ENCODE measurements at places on chromosomes 7 and 10. TPM values are rescaled to one million over a fixed set of nuclear protein-coding genes. Genes with fewer than 3 reads are reported as not detected.

SUN3 gene
- not detected for polyA plus RNA-seq

NUTM2E gene
- not detected for polyA plus RNA-seq

UPK3BL2 gene
- 20.3 TPM for polyA plus RNA-seq

FAM25A gene
- polyA plus RNA-seq: not detected

PIK3AP1 gene
- polyA plus RNA-seq: 16.2 TPM

TNS3 gene
- polyA plus RNA-seq: 28.0 TPM

NPC1L1 gene
- polyA plus RNA-seq: 0.61 TPM

HYAL4 gene
- not detected for polyA plus RNA-seq

RAPGEF5 gene
- polyA plus RNA-seq: 7.5 TPM

PSPH gene
- polyA plus RNA-seq: 3.3 TPM

CYP2E1 gene
- 7.5 TPM for polyA plus RNA-seq

CDNF gene
- 5.7 TPM for polyA plus RNA-seq

SFTPA1 gene
- 0.87 TPM for polyA plus RNA-seq

GPAM gene
- polyA plus RNA-seq: 4.2 TPM

AEBP1 gene
- 19.9 TPM for polyA plus RNA-seq

GIMAP2 gene
- 1.7 TPM for polyA plus RNA-seq

DOCK1 gene
- 14.0 TPM for polyA plus RNA-seq

PRPS1L1 gene
- polyA plus RNA-seq: not detected

CRPPA gene
- polyA plus RNA-seq: 0.53 TPM

PKD1L1 gene
- polyA plus RNA-seq: 0.54 TPM

SHH gene
- polyA plus RNA-seq: 0.08 TPM

PSMG3 gene
- polyA plus RNA-seq: 46.1 TPM

ADAM8 gene
- 8.5 TPM for polyA plus RNA-seq

SLC26A3 gene
- not detected for polyA plus RNA-seq

CTNNA3 gene
- polyA plus RNA-seq: 0.15 TPM

ASAH2B gene
- 1.5 TPM for polyA plus RNA-seq

LRGUK gene
- polyA plus RNA-seq: 1.6 TPM

PDGFA gene
- 60.4 TPM for polyA plus RNA-seq

PRTFDC1 gene
- polyA plus RNA-seq: 2.2 TPM

CNTNAP2 gene
- 0.26 TPM for polyA plus RNA-seq

UTF1 gene
- not detected for polyA plus RNA-seq

NUPR2 gene
- 5.2 TPM for polyA plus RNA-seq

NCF1 gene
- 1.1 TPM for polyA plus RNA-seq

C10orf67 gene
- 0.02 TPM for polyA plus RNA-seq

TFAM gene
- 2.1 TPM for polyA plus RNA-seq

GTF2I gene
- 40.5 TPM for polyA plus RNA-seq

PRRT4 gene
- polyA plus RNA-seq: 0.61 TPM

FFAR4 gene
- polyA plus RNA-seq: 0.57 TPM

CDK1 gene
- 0.46 TPM for polyA plus RNA-seq

HOXA1 gene
- 0.05 TPM for polyA plus RNA-seq

CSTF2T gene
- polyA plus RNA-seq: 7.8 TPM

CTAGE6 gene
- 0.34 TPM for polyA plus RNA-seq

FBXL13 gene
- polyA plus RNA-seq: 0.42 TPM

ADO gene
- polyA plus RNA-seq: 2.4 TPM

RNF32 gene
- polyA plus RNA-seq: 1.2 TPM

AHR gene
- 6.5 TPM for polyA plus RNA-seq

FBXO24 gene
- 2.0 TPM for polyA plus RNA-seq
